ENCODE measurements at places on chromosomes 1 and 21.

- DNase-seq = no peak
Observed at GRCh38 chr1:156517748-156518147, 17.2 kb upstream of the MEF2D start.

DNA sequence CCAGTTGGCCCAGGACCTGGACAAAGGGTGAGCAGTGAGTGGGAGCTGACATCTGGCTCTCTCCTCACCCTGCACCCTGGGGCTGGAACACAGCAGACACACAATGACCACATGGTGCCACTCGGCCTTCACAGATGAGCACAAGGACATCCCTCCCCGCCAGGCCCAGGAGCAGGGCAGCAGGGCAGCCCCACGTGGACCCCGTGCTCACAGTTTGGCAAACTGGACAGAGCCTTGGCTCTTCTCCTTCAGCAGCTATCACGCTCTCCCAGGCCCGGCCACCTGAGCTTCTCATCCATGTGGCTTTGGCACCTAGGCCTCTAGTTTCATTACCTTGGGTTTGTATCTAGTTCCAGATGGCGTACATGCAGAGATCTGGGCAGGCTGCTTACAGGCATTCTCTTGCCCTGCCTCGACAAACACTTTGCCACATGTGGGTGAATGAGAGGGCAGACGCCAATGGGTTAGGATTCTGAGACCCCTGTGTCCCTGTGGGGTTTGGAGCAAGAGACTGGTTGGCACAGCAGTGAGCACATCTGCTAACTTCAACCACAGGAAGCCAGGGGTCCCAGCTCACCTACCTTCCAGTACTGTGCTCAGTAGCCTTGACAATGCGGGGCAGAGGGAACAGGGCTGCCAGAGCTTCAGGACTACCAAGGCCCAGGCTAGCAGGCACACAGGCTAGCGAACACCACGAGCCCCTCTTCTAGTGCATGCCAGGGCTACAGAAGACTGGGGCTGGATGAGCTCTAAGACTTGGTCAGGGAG lies 3.4 kb upstream of the PTPRF start:
- no peak for DNase-seq

GRCh38 chr1:22953057-22953739 lies 19.5 kb downstream of the LACTBL1 start:
- DNase-seq = no peak

DNA sequence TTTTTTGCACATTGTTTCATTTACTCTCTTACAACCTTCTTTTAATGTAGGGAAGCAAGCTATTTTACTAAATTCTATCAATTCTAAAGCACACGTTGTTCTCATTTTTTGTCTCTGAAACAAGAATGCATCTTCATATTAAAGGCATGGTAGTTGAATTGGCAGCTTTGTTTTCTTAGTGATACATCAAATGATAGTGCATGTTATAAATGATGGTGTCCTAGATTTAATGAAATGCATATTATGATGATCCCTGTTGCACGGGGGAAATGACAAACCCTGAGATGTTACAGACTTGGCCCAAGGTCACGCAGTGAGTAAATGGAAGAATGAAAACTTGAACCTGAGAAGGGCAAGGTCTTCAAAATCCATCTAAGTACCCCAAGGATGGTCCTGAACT lies 213.1 kb downstream of the KAZN start:
- no peak for DNase-seq

GRCh38 chr1:109556563-109556962 lies 8.1 kb downstream of the GNAI3 start:
- no peak for DNase-seq

GRCh38 chr1:112557385-112557784 lies 48.6 kb downstream of the WNT2B start:
- DNase-seq = no peak

GRCh38 chr1:3391711-3392110 lies 62.8 kb upstream of the ARHGEF16 start:
- no peak for DNase-seq

DNA sequence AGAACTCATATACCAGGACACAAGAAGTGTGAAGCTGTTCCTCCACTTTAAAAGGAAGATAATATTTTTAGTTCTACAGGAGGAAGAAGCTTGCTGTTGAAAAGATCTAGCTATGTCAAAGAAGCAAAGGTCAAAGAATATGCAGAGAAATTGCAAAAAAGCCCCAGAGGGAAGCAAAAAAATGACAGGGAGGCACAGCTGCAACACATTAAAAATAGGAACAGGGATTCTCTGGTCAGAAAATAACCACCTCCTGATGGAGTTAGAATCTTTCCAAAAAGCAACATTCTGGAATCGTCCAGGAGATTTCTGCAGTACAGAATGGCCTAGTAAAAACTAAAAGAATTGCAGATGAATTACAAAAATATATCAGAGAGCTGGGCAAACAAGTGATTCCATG lies 238.9 kb upstream of the PRMT6 start:
- no peak for DNase-seq

- DNase-seq = no peak
Observed at GRCh38 chr1:227808566-227808965, 6.9 kb upstream of the PRSS38 start.

DNA sequence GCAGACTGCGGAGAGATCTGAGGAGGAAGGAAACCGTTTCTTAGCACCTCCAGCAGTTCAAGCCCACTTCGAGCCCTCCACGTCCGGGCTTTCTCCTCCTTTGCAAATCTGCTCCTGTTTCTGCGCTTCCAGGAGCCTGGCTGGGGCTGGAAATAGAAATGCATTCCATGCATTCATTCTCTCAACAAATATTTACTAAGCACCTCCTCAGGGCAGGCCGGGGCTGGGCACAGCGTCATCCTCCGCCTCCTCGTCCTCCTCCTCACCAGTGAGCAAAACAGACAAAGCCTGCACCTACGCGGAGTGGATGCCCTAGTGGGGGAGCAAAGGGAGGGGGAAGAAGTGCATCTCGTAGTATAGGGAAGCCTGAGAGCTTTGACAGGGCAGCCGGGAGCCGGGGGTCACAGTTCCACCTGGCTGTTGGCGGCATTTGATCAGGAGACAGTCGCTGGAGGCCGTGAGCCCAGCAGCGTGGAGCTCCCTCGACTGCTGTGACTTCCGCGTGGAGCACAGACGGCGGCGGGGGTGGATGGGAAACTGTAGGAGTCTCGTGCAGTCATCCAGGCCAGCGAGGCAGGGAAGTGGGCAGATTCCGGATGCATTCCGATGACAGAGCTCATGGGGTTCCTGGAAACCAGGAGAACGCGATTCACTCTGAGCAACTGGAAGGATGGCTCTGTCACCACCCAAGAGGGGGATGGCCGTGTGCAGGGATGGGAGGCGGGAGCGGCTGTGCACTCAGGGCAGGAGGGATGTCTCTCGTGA lies 93.5 kb downstream of the SIK1 start:
- DNase-seq = no peak

DNA sequence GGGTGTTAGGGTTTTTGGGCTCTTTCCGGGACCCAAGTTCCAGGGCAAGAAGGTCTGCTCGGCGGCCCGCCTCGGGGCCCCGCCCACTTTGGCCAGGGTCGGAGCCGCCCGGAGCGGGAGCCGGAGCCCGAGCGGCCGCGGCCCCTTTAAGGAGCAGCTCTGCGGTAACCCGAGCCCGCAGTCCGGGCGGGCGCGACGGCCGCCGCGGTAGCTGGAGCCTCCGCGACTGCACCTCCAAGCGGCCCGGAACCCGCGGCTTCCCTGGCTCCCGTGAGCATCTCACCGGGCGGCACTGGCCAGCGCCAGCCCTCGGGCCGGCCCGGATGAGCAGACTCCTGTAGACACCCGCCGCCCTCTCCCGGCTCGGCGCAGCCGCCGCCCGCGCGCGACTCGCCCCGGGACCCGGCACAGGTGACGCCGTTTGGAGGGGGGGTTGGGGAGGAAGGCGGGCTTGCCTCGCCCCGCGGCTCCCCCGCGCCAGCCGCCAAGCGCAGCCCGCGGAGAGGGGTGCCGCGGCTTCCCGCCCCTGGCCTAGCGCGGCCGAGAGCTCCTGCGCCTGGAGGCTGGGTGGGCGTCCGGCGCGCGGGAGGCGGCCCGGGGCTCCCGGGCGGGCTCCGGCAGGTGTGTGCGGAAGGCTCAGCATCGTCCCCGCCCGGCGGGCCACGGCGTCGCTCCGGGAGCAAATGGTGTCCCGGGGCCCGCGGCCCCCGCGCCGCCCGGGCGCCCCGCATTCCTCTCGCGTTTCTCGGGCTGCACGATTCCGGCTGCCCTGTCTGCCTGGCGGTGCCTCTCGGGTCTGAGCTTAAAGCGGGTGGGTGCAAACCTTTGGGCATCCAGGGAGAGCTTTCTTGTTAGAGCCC lies at the start of gene TLCD4:
Gene TLCD4, plus strand, starts transcription at position 149 of the 860 bp plus-strand sequence. CDS start 26,547 bp downstream, outside the sequence.
- no peak for DNase-seq

DNA sequence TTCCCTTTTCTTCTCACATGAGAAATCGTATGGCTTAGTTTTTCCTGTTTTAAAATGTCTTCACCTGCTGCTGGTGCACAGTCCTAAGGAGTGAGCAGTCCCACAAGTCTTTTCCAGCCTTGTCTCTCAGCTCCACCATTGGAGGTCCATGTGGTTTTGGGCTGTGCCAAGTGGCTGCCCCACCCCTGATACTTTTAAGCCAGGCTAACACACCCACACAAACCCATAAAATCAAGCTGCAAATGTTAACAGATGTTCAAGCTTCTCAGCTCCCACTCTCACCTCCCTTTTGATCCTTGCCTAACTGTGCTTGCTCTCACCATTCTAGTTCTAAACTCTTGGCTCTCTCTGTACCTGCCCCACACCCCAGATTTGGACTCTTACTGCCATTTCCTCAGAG lies 74.5 kb upstream of the COL24A1 start:
- DNase-seq = no peak

DNA sequence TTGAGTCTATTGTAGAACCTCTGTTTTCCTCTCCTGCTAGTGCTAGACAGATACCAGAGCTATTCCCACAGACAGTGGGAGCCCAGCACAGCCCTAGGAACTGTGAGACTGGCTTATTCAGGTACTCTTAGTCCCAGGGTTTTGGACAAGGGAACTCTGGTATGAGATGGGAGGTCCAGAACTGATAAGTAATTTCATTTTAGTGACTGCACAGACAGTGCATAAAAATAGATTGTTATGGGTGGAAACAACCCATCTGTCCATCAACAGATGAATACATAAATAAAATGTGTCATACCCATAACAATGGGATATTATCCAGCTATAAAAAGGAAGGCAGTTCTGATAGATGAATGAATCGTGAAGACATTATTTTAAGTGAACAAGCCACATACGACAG lies 9.0 kb downstream of the EPS8L3 start:
- DNase-seq = no peak

Data from activated naive CD4-positive, alpha-beta T cell (primary cell).